NCI-H82 (cell line): ENCODE measurements at places on chromosomes 11 and 22.

GRCh38 chr11:120056301-120057027, 81.4 kb downstream of the TRIM29 start:
- no peak for DNase-seq

DNA sequence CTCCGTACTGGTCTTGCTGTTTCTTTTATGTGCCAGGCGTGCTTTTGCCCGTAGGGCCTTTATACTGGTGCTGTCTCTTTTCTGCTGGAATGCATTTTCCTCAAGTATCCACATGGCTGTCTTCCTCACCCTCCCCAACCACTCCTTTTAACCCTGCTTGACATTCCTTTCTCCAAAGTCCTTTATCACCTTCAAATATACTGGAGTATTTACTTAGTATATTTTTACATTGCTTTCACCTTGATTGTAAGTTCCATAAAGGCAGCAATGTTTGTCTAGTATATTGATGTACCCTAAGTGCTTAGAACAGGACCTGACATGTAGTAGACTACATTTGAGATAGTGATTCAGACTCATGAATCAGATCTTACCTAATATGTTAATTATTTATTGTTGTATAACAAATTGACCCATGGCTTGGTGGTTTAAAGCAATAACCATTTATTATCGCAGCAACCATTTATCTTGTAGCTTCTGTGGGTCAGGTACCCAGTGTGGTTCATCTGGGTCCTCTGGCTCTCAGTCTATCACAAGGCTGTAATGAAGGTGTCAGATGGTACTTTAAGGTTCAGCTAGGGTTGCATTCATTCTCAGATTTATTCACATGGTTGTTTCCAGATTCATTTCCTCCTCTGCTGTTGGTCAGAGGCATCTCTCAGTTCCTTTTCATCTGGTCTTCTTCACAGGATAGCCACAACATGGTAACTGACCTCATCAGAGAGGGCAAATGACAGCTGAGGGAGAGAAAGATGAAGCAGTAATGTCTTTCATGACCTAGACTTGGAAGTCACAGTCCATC, 34.2 kb downstream of the DDX10 start:
- DNase-seq = no peak

- no peak for DNase-seq
Measured at GRCh38 chr22:36737776-36738175, 34.2 kb upstream of the CACNG2 start.

DNA sequence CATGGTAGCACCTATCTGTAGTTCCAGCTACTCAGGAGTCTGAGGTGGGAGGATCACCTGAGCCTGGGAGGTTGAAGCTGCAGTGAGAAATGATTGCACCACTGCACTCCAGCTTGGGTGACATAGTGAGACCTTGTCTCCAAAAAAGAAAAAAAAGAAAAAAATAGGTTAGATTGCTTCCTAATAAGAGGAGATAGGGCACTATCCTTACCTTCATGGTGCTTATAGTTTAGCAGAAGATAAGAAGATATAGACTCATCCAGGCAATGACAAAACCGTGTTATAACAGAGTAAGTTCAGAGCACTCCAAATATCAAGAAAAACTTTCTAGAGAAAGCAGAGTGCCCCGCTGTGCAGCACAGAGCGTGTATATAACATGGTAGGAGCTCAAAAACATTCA, 42.1 kb downstream of the RRP8 start:
- DNase-seq = no peak

DNA sequence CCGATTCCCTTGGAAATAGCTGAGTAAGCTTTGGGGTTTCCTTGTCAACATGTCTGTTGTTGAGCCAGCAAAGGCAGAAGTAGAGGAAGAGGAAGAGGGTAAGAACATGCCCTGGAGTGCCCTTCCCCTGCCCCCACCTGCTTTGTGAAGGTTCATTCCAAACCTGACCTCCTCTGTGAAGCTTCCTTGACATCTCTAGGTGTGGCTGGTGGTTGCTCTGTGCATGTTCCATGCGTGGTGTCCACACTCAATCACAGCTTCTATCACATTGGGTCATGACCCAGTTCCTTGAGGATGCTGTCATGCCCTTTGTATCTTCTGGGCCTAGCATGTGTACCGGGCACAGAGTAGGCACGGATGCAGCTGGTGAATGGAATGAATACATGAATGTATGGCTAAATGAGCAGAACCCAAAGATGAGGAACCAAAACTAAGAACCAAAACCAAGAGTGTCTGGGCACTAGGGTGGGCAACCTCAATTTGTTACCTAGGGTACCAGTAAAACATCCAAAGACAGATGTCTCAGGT, 23.7 kb upstream of the FXYD6 start:
- no peak for DNase-seq

DNA sequence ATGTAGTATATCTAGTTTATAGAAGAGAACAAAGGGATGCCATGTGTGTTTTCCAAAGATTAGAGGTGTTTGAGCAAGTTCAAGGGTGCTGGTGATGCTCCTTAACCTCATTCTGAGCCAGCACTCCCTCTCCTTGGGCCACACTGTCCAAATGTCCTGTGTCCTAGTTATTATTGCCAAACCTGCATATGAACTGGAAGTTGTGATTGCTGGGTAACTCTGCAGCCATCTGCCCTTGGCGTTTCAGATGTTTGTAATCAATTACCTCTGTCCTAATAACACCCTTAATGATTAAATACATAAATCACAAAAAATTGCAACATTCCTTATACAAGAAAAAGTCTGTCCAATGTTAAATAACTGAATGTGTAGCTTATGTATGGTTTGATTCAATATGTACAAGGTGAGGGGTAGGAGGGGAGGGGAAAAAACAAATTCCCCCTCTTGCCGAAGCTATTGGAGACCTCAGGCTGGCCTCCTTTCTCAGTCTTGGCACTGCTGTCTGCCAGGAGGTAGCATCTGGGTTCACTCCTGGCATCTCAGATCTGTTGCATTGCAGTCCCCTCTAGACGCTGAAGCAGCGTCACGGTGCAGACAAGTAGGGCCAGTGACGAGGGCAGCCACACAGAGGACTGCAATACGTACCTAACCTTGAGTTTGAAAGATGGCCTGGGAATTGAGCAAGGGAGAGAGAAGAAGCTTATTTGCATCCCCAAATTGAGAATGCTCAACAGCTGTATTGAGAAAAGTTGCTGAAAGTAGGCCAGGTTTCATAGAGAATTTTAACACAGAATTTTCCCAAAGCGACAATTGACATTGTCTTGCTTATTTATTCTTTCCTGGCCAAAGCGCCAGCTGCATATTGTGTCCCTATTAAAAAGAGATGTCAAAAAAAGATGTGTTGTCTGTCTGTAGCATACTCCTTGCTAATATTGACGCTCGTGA, 89.6 kb upstream of the ARHGAP32 start:
- DNase-seq = no peak

GRCh38 chr22:47597041-47597440, 834.6 kb downstream of the TBC1D22A start:
- no peak for DNase-seq

DNA sequence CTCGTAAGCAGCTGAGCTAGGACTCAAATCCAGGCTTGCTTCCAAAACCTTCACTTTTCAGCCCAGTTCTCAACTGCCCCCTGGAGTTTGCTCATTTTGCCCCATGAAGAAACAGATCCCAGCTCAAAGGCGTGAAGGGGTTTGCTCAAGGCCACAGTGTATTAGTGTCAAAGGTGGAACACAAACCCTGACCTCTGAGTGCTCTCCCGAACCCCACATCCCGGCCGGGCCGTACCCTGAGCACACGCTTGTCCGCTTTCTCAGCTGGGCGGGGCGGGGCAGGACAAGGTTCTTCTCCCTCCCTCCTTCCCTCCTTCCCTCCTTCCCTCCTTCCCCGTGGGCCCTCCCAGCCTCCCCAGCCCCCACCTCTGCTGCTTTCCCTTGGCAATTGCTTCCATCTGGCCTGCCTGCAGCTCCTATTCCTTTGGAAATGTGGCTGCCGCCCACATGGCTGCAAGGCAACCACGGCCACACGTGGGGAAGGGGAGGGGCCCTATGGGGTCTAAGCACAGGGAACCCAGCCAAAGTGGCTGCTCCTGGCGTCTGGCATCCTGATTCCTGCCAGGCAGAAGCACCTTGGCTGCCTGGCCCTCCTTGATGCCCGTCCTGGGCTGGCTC, 4.1 kb downstream of the ST3GAL4 start:
- peak; percentile 76 for DNase-seq

GRCh38 chr22:32572741-32573500, 98.3 kb downstream of the FBXO7 start:
- no peak for DNase-seq

DNA sequence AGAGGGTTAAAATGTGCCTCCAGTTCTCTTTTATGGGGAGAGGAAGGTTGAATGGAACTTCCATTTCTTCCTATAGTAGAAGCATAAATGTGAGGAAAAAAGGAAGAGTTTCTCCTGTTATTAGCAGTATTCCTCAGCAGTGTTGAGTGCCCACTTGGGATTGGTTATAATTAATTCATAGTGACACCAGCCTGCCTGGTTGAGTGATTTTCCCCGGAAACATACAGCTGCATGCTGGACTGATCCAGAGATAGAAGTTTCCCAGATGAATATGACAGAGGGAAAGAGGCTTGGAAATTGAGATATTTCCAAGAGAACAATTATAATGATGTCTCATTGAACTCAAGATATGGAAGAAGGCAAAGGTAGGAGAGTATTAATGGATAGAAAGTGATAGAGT, 28.3 kb downstream of the RAB39A start:
- no peak for DNase-seq

GRCh38 chr22:38228326-38228872, 26.6 kb downstream of the MAFF start:
- no peak for DNase-seq

DNA sequence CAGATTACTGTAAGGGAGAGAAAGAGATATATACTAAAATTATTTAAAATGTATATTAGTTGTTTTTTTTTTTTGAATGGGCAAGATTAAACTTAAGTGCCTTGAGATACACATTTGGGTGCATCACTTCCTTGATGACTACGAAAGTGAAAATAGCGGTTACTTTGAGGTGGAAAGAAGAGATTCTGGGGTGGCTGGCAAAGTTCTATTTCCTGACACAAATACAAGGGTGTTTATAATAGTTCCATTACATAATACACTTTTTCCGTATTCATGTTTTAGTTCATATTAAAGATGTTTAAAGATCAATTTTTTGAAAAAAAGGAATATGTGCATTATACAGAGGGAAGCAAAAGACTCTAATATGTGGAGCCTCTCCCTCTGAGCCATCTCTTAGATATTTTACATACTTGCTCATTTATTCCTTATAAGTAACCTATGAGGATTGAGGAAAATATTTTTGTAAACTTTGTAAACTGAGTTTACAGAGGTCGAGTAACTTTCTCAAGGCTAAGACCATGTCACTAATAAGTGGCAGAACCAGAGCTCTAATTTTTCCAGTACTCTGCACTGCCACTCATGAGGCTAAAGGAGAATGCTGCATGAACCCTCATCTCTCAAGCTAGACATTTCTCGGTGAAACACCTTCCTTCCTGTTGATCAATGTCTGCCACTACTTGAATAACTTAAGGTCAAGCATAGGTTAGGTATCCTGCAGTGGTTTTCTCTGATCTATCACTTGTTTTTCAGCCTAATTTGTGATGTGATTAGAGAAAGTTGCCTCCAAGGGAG, 58.6 kb downstream of the DDIAS start:
- no peak for DNase-seq

GRCh38 chr11:61071208-61071681, 31.0 kb upstream of the CD5 start:
- no peak for DNase-seq

DNA sequence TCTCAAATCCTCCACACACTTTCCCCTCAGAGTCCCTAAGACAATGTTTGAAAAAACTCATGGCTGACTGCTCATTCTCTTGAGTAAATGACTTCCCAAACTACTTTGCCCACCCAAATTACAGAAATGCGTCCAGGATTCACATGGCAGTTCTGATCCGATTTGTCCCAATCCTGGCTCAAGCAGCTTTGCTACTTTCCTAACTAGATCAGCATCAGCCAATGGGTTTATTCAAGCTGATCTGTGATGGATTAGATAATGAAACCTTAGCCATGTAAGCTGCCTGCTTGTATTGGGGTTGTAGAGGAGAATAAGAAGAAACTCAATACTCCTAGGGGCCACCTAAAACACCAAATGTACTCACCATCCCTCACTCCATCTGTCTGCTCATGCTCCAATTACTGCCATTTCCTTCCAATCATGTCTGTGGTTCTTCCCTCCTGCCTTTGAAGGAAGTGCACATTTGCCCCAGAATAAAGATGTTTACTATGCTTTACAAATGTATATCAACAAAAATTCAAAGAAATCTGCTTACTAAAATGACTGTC, 6.9 kb downstream of the RBFOX2 start:
- DNase-seq = peak; percentile 95

- no peak for DNase-seq
Measured at GRCh38 chr11:78332174-78332866, 85.3 kb downstream of the GAB2 start.

DNA sequence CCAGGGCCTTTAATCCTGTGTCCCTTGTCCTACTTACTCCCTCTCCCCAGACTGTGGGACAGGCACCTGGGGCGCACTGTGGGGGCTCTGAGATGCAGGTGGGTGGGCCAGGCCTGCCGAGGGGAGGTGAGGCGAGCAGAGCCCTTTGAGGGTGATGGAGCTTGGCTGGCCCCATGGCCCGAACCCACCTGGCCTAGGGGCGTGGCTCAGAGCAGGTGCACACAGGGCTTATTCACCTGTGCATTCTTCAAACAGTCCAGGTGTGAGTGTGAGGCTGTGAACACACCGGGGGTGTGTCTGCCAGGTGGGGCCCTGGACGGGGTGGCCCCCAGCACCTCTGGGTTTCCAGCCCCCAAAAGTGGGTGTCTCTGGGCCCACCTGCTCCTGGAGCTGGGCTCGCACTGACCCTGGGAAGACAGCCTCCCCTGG, 9.0 kb upstream of the MUC5AC start:
- no peak for DNase-seq

DNA sequence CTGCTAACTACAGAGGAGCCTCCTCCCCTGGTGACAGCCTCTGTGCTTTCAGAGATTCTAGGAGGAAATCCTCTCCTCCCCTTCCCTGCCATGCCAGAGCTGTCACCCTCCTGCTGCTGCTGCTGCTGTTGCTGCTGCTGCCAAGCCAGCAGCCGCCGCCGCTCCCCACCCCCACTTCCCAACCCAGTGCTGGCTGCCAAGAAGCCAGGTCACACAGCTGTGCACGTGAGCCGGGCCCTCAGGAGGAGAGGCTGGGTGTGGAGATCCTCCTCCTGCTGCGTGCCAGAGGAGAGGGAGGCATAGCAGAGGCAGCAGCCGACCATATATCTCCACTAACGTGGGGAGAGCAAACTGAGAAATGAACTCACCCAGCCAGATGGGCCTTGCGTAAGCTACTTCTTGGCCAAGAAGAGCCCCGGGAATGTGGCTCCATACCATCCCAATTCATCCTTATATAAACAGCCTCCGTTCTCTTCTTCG, 12.4 kb downstream of the CRY2 start:
- DNase-seq = no peak

GRCh38 chr11:63874511-63874910, 35.6 kb downstream of the MARK2 start:
- DNase-seq = peak; percentile 31

- peak; percentile 17 for DNase-seq
Measured at GRCh38 chr11:117621226-117621625, 175.8 kb downstream of the DSCAML1 start.
